ENCODE measurements at places on chromosomes 1 and 21.
A peak's percentile ranks its signal among the peaks of the same experiment; 100 is the strongest.

GRCh38 chr1:18234790-18235242 is 127.2 kb downstream of the IGSF21 start:
- peak; percentile 49 for DNase-seq

DNA sequence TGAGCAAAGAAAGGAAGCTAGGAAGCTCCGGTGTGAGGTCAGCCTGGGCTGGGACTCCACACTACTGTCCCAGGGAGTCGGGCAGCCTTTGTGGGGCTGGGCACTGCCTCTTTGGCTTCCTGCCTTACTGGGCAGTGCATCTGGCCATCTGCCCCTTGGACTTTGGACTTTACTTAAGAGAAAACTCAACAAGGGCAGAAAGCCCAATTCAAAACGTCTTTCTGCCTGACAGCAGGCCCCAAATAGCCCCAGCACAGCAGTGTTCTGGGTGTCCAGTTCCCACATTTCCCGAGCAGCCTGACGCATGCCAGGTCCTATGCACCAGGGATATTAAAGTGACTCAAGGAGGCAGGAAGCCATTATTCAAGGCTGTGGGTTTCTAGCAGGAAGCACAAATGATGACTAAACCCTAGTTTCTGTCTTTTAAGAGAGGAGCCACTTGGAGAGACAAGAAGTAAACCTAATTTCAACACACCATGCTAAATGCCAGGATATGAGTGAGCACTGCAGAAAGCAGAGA is 37.9 kb upstream of the EDEM3 start:
- DNase-seq, result no peak

GRCh38 chr1:89810880-89811279 is 10.0 kb upstream of the LRRC8D start:
- DNase-seq, result no peak

DNA sequence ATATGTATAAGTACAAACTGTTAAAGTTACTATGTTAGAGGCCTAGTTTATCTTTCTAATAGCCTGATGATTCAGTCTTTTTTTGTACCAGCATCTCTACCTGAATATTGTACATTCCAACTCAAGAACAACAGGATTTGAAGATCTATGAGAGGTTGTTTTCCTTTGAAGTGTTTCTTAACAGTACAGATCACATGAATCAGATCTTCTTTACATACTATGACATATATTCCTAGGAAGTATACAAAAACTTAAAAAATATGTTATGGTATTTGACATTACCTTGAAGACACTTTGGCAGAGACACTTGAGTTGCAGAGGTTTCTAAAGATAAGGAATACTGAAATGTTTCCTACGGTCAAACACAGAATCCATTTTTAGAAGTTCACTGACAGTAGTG is 1280.9 kb downstream of the KCNT2 start:
- no peak for DNase-seq

DNA sequence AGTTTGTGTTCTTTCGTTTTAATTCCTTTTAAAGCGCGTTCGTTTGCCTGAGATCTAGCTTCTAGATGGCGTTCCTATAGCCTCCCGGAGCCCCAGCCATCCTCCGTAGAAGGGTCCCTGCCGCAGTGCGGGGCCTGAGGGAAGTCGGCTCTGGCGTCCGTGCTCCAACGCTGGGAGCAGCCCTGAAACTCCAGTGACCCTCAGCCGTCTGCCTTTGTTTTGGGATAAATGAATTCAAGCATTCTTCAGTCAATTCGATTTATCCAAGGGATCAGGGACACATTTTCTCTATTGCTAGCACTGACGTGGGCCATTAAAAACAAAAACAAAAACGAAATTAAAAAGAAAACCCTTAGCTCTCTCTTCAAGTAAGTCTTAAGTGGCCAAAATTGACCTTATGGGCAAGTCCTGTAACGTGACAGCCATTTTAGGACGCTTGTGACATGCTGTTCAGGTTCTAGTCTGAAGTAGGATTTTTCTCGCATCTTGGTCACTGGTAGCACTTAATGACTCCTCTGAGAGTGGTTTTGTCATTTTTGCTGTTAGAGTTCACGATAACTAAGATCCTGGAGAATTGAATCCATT is 742 bp upstream of the HSPA13 start:
- DNase-seq, result no peak

DNA sequence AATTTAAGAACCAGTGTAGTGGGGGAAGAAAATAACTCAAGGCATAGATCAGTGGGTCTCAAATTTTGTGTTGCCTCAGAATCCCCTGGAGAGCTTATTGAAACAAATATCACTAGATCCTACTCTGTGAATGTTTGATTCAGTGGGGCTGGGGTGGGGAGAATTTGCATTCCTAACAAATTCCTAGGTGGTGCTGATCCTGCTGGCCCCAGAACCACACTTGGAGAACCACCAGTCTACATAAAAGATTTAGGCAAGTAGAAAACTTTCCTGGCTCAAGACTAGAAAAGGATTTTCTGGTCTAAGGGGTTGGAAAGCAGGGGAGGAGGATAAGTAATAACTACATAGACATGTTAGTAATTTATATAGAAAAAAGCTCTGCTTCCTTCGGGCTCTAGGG is 34.1 kb upstream of the C1orf21 start:
- DNase-seq, result no peak

DNA sequence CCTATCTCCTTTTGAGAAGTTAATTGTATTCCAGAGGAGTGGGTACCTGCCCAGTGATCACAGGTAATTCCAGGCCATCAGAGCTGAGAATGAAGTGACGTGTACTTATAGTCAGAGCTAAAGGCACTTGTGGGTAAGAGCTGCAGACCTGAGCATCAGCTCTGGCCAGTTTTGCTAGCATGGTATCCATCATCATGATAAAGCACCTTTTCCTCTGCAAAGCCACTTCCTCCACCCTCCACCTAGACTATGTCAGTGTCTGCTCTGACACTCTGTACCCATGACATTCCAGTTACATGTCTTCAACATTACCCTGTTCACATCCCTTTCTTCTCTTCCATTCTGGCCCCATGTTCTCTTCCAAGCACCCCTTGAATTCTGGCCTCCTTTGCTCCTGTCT is 157.3 kb downstream of the GRIK3 start:
- DNase-seq, result no peak

- DNase-seq, result no peak
Observed at GRCh38 chr1:178037510-178038253, 56.2 kb upstream of the RASAL2 start.

- no peak for DNase-seq
Observed at GRCh38 chr1:155075535-155075934, 3.1 kb upstream of the EFNA3 start.

DNA sequence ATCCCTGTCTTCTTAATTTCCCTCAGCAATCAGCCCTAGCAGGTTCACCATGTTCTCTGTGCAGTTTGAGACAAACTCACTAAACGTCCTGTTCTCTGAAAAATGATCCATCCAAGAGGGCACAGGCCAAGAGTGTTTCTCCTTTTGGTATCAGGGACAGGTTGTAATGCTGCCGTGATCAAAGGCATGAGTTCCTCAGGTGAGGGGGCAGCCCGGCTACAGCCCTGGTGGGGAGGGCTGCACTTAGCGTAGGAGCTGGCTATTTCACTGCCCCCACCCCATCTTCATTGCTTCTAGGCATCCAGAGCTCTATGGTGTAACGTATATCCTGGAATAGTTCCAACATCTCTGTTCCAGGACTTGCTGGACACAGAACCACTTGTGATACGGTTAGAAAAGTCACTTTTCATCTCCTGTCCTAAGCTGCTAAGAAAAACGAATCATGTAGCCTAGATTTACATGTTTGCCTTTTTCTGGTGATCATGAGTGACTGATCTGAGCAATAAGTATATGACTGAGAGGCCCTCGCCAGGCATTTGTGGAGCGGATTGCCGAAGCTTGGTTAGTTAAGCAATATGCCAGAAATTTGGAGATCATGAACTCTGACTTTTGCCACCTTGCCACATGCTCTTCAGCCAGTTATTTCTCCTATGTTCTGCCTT is 41.1 kb upstream of the SRP9 start:
- no peak for DNase-seq

GRCh38 chr21:38993561-38993960 is 187.8 kb downstream of the ETS2 start:
- no peak for DNase-seq

GRCh38 chr1:43220905-43221778 is 48.6 kb upstream of the TMEM125 start:
- DNase-seq, result no peak

DNA sequence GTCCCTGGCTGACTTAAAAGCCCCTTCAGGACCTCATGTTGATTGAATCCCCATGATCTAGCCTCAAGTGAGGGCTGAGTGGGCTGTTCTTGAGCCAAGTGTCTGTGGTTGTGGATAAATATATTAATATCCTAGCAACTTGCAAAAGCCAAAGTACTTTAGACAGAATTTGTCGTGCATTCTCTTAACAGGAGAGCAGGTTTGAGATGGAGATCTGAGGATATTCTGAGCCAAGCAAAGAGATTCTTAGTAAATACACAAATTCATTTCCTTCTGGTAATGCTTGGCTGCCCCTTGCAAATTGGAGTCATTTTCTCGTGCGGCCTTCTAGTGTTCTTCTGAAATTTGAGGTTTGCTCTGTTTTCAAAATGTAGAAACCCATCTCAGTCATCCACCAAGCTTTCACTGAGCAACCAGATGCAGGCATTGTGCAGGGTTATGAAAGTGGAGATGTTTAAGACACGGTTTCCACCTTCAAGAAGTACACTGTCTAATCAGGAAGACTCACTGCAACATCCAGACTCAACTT is 242.1 kb upstream of the JUN start:
- no peak for DNase-seq
